ENCODE measurements at places on chromosomes 12 and 14. TPM values are rescaled to one million over a fixed set of nuclear protein-coding genes. Genes with fewer than 3 reads are reported as not detected.

ST8SIA1 gene
- 4.1 TPM for total RNA-seq

- no peak overlapping the region for H3K27ac ChIP-seq
- peaks cover 8% of the 10 kb centered on the region for H3K4me1 ChIP-seq
- no peaks in the 10 kb centered on the region for H3K36me3 ChIP-seq
- H3K4me3 ChIP-seq: no peak overlapping the region
These were observed 15.2 kb upstream of the EIF5 start for GRCh38 chr14:103318750-103319419.

DUSP16 gene
- total RNA-seq: 31.9 TPM

RNASE2 gene
- total RNA-seq: 2.9 TPM

DNA sequence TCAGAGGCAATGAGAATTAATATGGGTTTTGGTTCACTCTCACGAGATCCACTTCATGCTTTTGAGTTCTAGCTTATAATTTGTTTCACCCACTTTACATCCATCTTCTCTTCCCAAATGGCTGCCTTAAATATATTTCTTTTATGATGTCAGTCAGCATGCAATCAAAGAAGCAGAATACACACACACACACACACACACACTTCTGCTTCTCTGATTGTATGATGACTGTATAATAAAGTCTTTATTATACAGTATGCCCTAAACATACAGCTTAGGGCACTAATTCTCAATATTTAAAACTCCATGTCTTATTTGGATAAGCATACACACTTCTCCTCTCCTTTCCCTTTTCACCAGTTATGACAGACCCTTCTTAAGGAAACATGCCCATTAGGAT is 6.7 kb upstream of the ETV6 start:
- no peak for DNase-seq
- H3K27ac ChIP-seq: no peak overlapping the region

MYH6 gene
- total RNA-seq: not detected

MAP1LC3B2 gene
- total RNA-seq: 1.9 TPM

FGD4 gene
- total RNA-seq: 52.9 TPM

TMEM121 gene
- 7.5 TPM for total RNA-seq

DNA sequence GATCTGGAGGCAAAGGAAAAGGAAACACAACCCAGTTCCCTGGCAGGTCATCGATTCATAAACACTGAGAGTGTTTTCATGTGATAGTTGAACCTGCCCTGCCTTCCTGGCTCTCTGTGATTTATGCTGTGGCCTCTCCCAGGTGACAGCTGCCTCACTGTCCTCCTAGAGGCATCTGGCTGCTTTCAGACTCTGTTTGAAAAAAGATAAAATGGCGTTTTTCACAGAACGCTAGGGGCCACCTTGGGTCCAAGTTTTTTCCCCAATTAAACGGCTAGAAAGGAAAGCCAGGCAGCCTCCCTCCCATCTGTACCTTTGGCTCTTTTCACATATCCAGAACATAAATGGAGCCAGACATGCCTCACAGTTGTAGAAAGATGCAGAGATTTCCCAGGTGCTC is 252.6 kb upstream of the CCDC196 start:
- H3K36me3 ChIP-seq: no peaks in the 10 kb centered on the region
- no peak for DNase-seq
- no peaks in the 10 kb centered on the region for H3K4me1 ChIP-seq
- H3K27ac ChIP-seq: no peak overlapping the region

DNA sequence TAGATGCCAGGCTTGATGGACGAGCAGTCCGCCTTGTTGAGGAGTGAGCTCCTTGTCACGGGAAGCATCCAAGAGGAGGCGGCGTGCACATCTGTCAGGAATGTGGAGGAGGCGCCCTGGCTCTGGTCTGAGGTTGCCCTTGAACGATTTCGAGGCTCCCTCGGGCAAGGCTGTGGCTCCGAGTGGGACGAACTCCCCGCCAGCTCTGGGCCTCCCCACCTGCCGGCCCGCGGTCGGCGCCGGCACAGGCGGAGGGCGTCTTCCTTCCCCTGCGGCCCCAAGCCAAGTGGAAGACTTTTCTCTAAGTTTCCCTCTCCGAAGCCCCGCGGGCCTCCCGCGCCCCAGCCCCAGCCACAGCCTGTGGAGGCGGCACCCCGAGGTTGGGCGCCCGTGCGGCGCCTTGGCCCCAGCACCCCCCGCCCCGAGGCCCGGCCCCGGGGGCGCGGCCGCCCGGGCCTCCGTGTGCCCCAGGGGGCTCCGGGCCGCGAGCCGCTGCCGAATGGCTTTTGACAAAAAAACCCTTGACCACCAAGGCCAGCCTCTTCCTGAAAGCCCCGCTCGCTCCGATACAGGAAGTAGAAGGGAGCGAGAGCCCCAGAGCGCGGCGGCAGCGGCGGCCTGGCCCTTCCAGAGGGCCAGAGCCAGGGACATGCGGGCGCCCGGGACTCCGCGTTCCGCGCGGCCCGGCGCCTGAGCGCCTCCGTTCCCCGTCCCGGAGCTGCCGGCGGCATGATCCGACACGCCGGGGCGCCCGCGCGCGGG is at the start of gene RIN3:
Gene RIN3, plus strand, starts transcription at position 578 of the 762 bp plus-strand sequence. Its CDS starts 152 bp downstream, at position 730.
- H3K36me3 ChIP-seq: no peaks in the 10 kb centered on the region
- H3K27ac ChIP-seq: peak within 1 kb of the TSS; percentile 77
- DNase-seq: peak; percentile 74
- peak within 1 kb of the TSS; percentile 55 for H3K4me3 ChIP-seq
- peaks cover 7% of the 10 kb centered on the region for H3K4me1 ChIP-seq

GRCh38 chr12:89067421-89068187 is 284.7 kb downstream of the DUSP6 start:
- DNase-seq: no peak
- H3K4me3 ChIP-seq: no peak overlapping the region
- H3K27ac ChIP-seq: no peak overlapping the region

DNA sequence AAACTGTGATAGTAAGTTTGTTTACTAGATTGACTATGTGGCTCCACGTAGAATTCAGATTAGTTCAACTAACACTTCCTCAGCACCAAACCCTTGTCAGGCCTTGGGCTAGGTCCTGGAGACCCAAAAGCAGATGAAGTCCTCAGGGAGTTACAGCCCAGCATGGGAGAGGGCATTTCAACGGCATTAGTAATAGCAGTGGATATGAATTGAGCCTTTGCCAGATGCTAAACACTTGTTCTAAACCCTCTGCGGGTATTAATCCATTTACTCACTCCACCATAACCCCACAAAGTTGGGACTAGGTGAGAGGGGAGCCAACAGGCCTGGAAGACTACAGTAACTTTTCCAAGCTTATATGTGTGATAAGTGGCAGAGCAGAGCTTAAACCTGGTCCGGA is 714.6 kb downstream of the DIO2 start:
- H3K4me3 ChIP-seq: no peak overlapping the region
- no peaks in the 10 kb centered on the region for H3K36me3 ChIP-seq
- no peak for DNase-seq
- H3K27me3 ChIP-seq: no peaks in the 10 kb centered on the region
- H3K4me1 ChIP-seq: no peaks in the 10 kb centered on the region
- no peak overlapping the region for H3K27ac ChIP-seq

GRCh38 chr14:88863167-88863566 is 38.7 kb downstream of the TTC8 start:
- no peak overlapping the region for H3K4me3 ChIP-seq
- no peaks in the 10 kb centered on the region for H3K27me3 ChIP-seq
- peaks cover 2% of the 10 kb centered on the region for H3K4me1 ChIP-seq
- H3K27ac ChIP-seq: no peak overlapping the region

DNA sequence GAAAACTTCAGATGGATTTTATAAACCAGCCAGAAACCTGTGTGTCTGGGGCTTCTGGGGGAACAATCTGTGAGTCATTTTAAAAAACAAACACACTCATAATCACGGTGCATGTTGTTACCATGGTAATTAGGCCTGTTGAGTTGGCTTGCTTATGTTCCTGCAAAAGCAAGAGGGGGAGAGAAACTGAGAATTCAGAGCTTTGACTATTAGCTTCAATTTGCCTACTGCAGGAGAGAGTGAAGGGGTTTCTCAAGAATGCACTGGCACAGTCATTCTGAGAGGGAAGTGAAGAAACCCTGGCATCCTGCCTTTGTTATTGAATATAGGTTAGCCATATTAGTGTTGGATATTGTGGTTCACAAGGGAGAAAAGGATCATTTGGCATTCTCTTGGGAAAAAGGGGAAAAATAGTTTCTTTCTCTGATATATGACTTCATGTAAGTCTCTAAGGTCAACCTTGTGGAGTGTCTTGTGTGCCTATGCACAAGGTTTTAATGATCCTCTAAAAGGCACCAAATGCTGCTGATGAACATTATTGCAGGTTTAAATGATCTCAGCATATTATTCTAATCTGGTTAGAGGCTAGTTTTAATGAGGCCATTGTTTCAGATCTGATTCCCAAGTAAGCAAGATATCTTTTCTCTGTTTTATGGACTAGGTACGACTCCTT is 12.9 kb downstream of the GNG2 start:
- no peak overlapping the region for H3K4me3 ChIP-seq
- no peaks in the 10 kb centered on the region for H3K27me3 ChIP-seq
- DNase-seq: no peak
- H3K4me1 ChIP-seq: peaks cover 2% of the 10 kb centered on the region

CNTN1 gene
- total RNA-seq: 48.5 TPM

GRCh38 chr12:89281539-89281867 is 70.8 kb downstream of the DUSP6 start:
- H3K27ac ChIP-seq: no peak overlapping the region
- H3K4me1 ChIP-seq: no peaks in the 10 kb centered on the region
- DNase-seq: no peak

- no peak for DNase-seq
- no peaks in the 10 kb centered on the region for H3K4me1 ChIP-seq
- H3K27ac ChIP-seq: no peak overlapping the region
- H3K4me3 ChIP-seq: no peak overlapping the region
- H3K27me3 ChIP-seq: no peaks in the 10 kb centered on the region
These were observed 41.8 kb downstream of the AKAP3 start for GRCh38 chr12:4607056-4607455.

- H3K27ac ChIP-seq: no peak overlapping the region
- H3K36me3 ChIP-seq: no peaks in the 10 kb centered on the region
These were observed 155.5 kb upstream of the TMPO start for GRCh38 chr12:98359856-98360255.

STAC3 gene
- total RNA-seq: 2.1 TPM

- no peaks in the 10 kb centered on the region for H3K36me3 ChIP-seq
- no peaks in the 10 kb centered on the region for H3K4me1 ChIP-seq
- no peaks in the 10 kb centered on the region for H3K27me3 ChIP-seq
These were observed 527.5 kb downstream of the TMTC2 start for GRCh38 chr12:83214185-83214584.

OR6C2 gene
- total RNA-seq: not detected

GRCh38 chr14:89296281-89296745 is 120.7 kb downstream of the FOXN3 start:
- no peaks in the 10 kb centered on the region for H3K27me3 ChIP-seq
- no peaks in the 10 kb centered on the region for H3K36me3 ChIP-seq
- H3K27ac ChIP-seq: no peak overlapping the region
- peaks cover 17% of the 10 kb centered on the region for H3K4me1 ChIP-seq

DNA sequence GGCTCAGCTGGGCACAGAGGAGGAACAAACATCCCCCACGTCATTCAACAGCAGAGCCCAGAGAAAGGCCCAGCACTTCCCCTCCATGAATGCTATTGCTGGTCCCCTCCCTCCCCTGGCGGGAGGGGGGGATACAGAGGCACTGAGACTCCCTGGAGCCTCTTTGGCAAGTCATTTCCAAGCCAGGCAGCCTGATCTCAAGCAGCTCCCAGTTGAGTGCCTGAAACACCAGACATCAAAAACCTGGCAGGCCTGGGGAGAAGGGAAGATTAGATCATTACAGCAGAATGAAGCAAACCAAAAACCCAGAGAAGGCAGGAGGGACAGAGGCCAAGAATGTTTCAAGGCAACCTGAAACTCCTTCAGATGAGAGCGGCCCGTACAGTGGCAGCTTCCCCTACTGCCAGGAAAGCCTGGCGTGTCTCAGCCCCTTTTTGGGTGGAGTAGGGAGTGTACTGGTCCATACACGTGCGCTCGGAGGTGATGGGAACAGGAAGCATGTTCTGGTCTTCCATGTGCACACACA is 92.1 kb downstream of the LRRC74A start:
- peaks cover 44% of the 10 kb centered on the region for H3K4me1 ChIP-seq
- DNase-seq: peak; percentile 61
- no peaks in the 10 kb centered on the region for H3K36me3 ChIP-seq
- no peak overlapping the region for H3K4me3 ChIP-seq
- no peaks in the 10 kb centered on the region for H3K27me3 ChIP-seq
- H3K27ac ChIP-seq: peak overlapping the region; percentile 86

DNA sequence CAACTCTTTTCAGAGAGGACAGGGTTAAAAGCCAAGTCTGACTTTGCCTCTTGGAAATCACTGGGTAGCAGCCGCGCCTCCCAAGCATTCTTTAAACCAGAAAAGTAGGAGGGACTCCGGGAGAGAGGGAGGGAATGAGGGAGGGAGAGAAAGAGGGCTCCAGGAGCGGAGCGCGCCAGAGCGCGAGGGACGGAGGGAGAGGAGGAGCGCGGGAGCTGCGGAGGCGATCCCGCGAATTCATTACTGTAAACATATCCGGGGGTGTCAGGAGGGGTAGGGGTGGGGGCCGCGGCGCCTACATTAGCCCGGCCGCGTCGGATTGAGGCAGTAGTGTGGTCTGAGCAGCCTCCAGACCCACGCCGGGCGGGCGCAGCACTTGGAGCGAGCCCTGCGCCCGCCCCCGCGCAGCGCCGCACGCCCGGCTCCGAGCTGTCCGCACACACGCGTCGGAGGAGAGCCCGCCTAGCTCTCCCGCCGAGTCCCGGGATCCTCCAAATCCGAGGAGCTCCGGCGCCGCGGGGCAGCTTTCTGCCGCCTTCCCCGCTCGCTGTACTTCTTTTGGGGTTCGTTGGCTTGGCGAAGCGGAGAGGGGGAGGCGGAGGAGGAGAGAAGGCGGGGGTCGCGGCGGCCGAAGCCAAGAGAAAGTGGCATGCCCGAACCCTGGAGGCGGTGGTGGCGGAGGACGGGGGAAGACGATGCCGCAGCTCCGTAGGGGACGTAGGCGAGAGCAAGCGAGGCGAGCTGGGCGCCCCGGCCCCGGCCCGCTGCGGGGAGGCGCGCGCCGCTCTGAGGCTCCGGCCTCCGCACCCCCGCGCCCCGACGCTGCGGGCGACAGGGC is 3.3 kb downstream of the FLRT2 start:
- no peaks in the 10 kb centered on the region for H3K27me3 ChIP-seq
- no peaks in the 10 kb centered on the region for H3K36me3 ChIP-seq
- H3K27ac ChIP-seq: peak overlapping the region; percentile 61
- DNase-seq: peak; percentile 79
- peak overlapping the region; percentile 70 for H3K4me3 ChIP-seq

SSTR1 gene
- total RNA-seq: 1.2 TPM

- no peak for DNase-seq
- no peak overlapping the region for H3K4me3 ChIP-seq
- H3K4me1 ChIP-seq: no peaks in the 10 kb centered on the region
- H3K27ac ChIP-seq: no peak overlapping the region
These were observed 395.7 kb upstream of the NOVA1 start for GRCh38 chr14:26993556-26993955.

GRCh38 chr14:56290195-56290594 is 172.0 kb downstream of the PELI2 start:
- H3K27ac ChIP-seq: no peak overlapping the region
- H3K27me3 ChIP-seq: no peaks in the 10 kb centered on the region
- DNase-seq: no peak
- H3K36me3 ChIP-seq: no peaks in the 10 kb centered on the region
- H3K4me1 ChIP-seq: no peaks in the 10 kb centered on the region
- H3K4me3 ChIP-seq: no peak overlapping the region

GRCh38 chr14:75247286-75247922 is 31.2 kb upstream of the FOS start:
- no peak overlapping the region for H3K27ac ChIP-seq
- DNase-seq: no peak
- no peak overlapping the region for H3K4me3 ChIP-seq

- DNase-seq: no peak
- no peaks in the 10 kb centered on the region for H3K27me3 ChIP-seq
- H3K36me3 ChIP-seq: no peaks in the 10 kb centered on the region
- H3K4me1 ChIP-seq: no peaks in the 10 kb centered on the region
- no peak overlapping the region for H3K27ac ChIP-seq
- H3K4me3 ChIP-seq: no peak overlapping the region
These were observed 116.5 kb downstream of the TMTC2 start for GRCh38 chr12:82803201-82803600.

KCNK13 gene
- 0.32 TPM for total RNA-seq

Data from ovary (tissue), 10 donors.